ENCODE measurements at places on chromosomes 12 and 14.
A peak's percentile ranks its signal among the peaks of the same experiment; 100 is the strongest.

DNA sequence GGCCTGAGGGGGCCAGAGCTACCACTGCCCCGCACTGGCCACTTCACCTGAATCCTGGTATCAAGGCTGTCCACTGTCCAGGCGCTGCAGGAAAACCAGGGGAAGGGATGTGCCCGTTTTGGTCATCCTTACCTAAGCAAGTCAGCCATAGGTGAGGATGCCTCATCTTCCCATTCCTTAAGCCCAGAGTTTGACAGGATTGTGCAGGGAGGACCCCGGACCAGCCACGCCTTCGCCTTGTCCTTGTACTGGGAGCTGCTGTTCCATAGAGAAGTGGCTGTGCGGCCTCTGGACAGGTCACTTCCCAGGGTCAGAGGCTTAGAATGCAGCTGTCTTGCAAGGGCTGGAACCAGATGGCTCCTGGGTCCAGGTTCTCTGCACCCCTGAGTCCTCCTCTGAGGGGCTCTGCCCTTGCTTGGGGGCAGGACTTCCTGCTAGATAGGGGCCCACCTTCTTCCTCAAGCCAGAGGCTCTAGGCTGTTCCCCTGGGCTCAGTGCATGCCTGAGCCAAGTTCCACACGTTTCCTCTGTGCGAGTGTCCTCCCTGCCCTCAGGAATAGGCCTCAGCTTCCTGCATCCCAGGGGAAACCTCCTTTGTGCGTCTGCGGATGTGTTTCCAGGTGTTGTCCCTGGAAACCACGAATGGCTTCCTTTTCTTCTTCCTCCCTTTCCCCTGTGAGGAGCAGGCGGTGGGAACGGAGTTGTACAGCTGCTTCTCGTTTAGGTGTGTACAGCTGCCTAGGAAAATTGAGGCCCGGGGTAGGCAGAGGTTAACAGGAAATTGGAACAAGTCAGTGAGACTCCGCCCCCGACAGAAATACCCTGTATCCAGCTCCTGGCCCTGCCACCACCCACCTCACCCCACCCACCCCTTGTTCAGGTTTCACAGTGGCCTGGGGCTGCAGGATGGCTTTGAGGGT is 54.3 kb upstream of the RIN3 start:
- DNase-seq: no peak

DNA sequence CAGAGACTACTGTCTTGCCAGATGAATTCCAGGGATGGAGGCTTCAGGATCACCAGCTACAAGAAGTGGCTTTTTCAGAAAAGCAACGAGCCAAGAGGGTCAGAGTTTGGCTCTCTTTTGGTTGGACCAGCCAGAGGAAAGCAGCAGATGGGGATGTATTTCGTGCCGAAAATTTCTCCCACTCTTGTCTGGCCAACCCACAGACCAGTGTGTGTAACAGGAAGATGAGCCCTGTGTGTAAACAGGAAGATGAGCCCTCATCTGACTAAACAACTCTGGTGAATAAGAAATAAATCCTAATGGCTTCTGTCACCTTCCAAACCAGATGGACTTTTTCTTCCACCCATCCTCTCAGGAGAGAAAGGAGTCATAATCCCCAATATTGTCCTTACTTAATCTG is 13.1 kb downstream of the GPR68 start:
- DNase-seq: no peak

GRCh38 chr14:20490563-20490962 is 14.8 kb upstream of the RNASE10 start:
- DNase-seq: no peak

- no peak for DNase-seq
Observed at GRCh38 chr14:52863334-52863700, 71.9 kb upstream of the GNPNAT1 start.

GRCh38 chr14:49934646-49935045 is 41.8 kb downstream of the ARF6 start:
- no peak for DNase-seq

GRCh38 chr12:93468008-93468371 is 676 bp downstream of the MRPL42 start:
- no peak for DNase-seq

DNA sequence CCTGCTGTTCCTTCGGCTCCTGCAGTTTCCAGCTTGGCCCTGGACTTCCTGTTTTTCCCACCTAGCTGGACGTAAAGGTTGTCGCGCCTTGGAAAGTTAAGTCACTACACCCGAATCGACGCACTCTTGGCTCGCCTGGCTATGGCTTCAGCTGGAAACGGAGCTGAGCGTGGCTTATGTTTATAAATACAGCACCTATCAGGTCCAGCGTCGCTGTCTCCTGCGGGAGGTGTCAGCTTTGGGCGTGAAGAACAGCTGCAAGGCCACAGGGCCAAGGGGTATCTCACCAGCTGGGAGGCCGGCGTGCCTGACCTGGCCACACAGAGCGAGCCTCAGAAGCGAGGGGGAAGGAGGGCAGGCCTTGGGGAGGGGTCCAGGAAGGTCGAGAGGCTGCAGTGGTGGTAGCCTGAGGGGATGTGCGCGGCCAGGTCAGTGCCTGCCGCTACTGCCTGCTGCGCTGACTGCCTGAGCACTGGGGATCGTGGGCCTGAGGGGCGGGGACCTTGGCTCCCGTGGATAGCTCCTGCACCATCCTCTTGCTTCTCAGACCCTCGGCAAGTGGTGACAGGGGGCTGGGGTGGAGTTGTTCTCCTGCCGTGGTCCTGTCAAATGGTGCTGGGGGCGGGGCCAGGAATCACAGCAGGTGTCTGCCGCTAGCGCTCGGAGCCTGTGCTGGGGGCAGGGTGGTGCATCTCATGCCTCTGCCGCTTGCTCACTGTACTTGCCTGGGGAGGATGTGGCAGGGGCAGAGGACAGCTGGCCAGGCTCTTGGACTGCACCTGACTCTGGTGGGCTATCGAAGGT is 12.5 kb downstream of the PACS2 start:
- no peak for DNase-seq

DNA sequence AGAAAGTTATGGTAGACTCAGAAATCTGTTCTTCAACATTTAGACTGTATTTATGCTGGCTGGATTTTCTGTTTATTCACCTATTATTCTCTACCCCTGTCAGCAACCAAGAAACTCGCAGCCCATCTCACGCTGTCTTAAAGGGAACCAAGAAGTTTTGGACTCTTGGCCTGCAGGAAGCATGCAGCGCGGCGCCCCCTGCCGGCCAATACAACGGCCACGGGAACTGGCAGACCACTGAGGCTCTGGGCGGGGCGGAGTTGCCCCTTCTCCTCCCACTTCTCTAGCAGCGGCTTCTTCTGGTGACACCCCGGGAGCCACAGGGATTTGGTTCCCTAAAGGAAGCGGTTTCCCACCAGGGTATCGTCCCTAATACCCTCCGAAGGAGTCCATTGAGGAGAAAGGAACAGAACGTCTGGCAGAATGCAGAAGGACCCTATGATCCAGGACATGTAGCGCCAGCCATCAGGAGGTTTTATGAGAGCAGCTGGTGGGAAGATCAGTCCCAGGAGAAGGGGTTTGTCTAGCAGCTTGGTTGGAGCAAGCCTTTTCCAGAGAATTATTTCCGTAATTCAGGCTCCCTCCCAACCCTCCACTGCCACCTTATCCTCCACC is 21.0 kb upstream of the RNASE2 start:
- DNase-seq: no peak

DNA sequence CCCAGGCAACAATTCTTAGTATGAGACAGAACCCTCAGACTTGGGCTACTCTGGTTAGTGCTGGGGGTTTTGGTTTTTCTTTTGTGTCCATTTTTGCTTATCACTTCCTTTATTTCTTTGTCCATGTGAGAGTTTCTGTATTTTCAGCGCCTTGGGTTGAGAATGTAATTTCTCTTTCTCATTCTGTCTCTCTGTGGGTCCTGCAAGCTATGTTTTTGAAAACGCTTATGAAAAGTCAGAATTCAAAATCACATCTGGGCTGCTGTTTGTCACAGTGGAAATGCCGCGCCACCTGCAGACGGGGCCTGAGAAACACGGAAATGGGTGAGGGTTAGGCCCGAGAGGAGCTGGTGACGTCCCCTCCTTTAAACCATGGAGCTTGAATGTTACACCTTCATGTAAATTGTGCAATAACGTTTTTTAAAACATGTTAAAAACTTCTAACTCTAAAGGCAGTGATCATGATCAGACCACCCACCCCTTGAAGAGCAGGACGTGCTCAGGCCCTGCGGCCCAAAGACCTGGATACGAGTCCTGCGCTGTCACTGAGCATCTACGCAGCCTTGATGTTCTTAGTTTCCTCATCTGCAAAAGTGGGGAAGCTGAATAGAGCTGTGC is 26.1 kb downstream of the JDP2 start:
- no peak for DNase-seq

DNA sequence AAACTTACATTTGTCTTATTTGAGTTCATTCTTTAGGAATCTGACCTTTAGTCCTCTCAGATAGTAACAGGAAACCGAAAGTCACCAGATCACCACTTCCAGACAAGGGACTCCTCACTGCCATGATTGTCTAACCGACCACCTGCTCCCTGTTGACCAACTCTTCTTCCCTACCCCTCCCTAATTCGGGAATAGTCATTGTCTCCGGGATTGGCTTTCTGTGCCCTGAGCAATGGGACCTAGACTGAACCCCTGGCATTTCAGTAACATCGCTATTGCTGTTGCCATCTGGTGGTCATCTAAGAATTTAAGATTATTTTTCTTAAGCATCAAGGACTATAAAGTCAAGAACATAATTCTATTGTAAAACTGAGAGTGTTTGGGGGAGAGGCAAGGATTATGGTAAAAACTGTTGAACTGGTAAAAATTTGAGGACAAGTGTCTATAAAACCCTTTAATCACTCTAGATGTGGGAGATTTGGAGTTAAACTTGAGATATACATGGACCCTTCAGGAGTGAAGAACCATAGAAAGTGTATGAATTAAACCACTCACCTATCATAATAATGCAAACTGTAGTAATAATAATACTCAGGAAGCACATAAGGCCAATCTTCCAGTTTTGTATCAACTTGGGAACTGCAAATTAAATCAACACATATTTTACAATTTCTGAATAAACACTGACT is 6.3 kb downstream of the CLEC2A start:
- no peak for DNase-seq

- DNase-seq: no peak
Observed at GRCh38 chr12:50745861-50746260, 18.0 kb upstream of the ATF1 start.

- DNase-seq: no peak
Observed at GRCh38 chr14:23322568-23323517, 1.6 kb downstream of the PABPN1 start.

DNA sequence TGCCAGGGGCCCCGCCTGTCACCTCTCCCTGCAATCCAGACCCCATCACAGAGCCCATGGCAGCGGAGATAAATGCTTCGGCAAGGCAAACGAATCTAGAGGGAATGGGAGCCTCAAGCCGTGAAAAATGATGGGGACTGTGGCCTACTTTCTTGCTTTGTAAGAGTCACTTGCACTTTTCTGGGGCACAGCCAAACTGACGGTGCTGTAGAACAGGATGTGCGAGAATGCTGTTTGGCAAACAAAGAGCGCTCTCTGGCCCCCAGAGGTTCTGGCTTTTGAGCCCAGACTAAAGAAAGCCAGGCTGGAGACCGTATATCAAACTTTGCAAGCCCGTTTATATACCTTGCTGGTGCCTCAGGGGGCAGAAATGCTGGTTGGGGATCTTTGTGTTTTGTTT is 108.7 kb downstream of the CACNA1C start:
- DNase-seq: no peak

- no peak for DNase-seq
Observed at GRCh38 chr12:125451408-125451807, 386.2 kb downstream of the AACS start.

GRCh38 chr12:92185052-92185451 is 39.4 kb upstream of the BTG1 start:
- peak; percentile 2 for DNase-seq

DNA sequence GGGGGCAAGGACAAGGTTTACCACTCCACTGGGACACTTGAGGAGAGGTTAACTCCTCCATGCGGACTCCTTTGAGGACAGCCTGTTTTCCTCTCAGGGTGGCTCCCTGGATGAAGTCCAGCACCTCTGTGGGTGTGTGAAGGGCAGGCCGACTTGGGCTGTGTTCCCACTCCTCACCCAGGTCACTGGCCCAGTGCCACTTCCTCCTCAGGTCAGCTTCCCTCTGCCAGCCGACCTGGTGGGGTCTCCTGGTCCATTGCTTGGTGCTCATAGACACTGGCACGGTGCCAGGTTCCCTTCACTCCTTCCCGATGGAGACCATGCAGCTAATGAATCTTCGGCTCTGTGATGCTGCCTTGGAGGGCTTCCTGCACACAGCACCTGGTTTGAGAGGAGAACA is 146.4 kb upstream of the RTL1 start:
- DNase-seq: no peak

GRCh38 chr12:13962699-13963098 is 18.7 kb downstream of the GRIN2B start:
- no peak for DNase-seq

GRCh38 chr12:103546959-103547358 is 40.1 kb upstream of the STAB2 start:
- DNase-seq: no peak

DNA sequence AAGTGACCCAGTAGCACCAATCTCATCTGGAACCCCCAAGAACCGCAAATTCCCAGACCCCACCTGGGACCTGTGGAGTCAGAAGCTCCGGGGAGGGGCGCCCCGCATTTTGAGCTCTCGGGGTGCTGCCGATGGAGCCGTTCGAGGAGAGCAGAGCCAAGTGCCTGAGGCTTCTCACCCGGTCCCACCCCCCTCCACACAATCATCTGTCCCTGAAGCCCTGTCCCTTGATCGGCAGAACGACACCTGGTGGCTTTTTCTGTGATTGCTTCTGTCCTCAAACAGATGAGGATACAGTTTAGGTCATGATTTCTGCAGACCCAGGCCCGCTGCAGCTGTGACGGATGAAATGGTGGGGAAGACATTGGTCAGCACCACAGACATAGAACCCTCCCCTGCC is 74.7 kb downstream of the NOC4L start:
- DNase-seq: peak; percentile 13

DNA sequence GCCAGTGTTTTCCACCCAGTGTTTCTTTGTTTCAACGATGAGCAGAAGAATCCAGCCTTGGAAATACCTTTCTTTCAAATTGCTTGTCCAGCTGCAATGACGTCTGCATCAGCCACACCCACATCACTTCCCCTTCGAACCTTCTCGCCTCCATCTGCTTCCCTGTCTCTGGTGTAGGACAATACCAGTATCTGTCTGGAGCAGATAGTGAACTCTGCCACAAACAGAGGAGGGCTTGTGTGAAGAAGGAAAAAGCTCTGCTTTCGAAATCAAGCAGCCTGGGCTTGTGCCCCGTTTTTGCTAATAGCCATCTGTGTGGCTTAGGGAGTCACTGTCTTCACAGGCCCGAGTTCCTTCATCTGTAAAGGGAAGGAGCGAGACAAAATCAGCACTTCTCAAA is 415.4 kb downstream of the ZFP36L1 start:
- no peak for DNase-seq
